ENCODE measurements at places on chromosomes 2 and 18.
A peak's percentile ranks its signal among the peaks of the same experiment; 100 is the strongest.

DNA sequence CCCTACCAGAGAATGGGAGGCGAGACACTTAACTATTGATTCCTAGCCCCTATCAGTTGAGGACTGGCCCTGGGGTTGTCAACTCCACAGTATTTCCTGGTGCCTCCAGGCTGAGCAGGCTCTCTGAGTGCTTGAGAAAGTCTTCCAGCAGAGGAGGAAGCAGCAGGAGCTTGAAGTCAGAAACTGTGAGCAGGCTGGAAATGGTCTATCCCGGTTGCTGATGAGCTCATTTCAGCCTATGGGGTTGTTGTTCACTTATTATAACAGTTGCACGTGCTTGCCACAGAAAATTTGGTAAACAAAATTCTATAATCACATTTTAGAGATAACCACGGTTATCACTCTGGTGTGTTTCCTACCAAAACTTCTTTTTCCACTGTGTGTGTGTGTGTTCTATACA lies 254.7 kb upstream of the THUMPD2 start:
- DNase-seq, result no peak

- no peak for DNase-seq
Measured at GRCh38 chr18:6949800-6950586, 167.6 kb downstream of the LAMA1 start.

DNA sequence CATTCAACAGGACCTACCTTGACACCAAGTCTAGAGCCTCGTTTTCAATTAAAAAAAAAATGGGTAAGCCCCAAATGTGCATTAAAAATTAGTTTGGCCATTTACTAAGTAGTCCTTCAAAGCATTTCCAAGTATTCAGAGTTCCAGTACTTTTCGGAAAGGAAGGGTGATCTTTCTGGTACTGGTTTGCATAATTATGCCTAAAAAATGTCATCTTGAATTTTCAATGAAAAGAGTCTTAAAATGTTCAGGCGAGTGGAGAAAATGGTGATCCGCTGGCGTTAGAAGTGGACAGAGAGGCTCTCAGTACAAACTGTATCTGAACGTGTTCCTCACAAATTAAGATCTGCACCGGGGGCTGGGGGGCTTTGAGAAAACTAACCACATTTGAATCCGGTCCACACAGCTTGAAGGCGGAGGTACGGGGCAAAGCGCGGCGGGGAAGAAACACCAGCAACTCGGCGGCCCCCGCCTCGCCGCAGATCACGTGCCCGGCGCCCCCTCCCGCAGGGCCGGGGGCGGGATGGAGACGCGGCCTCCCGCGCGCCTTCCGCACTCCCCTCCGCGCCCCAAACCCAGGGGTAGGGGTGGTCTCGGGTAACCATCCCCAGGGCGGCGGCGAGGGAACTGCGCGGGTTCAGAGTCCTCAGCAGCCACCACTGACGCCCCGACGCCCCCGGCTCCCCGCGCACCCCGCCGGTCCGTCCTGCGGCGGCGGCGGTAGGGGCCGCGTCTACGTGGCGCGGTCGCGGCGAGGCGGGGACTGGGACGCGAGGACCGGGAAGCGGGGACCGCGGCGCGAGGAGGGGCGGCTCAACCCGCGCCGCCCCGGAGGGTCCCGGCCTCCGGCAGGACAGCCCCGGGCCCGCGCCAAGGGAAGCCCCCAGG lies 564 bp downstream of the LPIN2 start:
- peak; percentile 64 for DNase-seq

DNA sequence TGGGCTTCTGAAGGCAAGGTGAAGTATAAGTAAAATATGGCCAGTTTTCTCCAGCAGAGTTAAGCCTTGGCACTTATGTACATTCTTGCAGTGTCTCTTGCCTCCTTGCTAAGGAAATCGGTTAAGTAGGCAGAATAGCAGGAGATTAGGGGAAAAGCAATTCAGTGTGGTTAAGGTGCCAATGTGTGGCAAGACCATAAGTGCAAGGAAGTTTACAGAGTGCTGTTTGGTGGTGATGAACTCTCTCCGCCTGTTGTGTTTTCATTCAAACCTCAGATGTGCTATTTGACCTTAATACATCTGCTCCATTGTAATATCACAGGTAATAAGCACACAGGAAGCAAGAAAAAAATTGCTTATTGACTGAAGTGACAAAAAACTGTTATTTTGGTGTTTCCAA lies 156.1 kb downstream of the MGAT5 start:
- no peak for DNase-seq

DNA sequence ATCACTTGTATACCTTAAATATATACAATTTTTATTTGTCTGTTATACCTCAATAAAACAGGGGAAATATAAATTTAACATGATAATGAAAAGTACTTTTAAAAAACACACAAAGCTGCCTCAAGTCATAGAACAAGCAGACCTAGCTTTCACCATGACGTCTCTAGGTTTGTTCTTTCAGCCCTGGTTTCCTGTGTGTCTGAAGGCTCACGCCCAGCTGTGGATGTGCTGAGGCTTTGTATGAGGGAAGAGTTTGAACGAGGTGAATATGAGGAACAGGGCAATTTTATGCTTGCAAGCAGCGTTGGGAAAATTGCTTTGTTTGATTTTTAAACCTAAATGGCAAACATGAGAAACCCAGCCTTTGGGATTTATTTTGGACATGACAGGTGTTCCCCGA lies 15.3 kb downstream of the SH3RF3 start:
- no peak for DNase-seq

DNA sequence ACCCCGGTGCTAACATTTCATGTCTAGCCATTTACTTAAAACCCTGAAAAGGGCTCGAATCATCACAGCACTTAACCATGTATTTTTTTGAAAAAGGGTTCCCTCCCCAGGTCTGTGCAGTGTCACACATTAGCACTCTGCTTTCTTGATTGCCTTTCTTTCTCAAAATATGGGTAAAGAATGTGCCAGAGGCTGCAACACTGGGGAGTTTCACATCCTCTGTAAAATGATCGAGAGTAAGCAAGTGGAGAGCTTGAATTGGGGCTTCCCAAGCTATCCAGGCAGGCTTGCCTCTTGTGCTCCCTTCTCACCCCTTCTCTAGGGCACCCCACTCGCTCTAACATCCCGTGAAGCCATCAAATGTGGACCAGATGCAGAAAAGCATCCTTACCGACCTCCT lies 177.0 kb upstream of the CCDC68 start:
- DNase-seq, result no peak

Data from NB4 (cell line).